Endodermal cell (in vitro differentiated cells): ENCODE measurements at places on chromosomes 3 and 15.

- no peak for DNase-seq
These were observed 26.7 kb downstream of the RAD51 start for GRCh38 chr15:40721701-40722100.

GRCh38 chr3:4709341-4709740 lies 216.2 kb downstream of the ITPR1 start:
- DNase-seq = no peak

DNA sequence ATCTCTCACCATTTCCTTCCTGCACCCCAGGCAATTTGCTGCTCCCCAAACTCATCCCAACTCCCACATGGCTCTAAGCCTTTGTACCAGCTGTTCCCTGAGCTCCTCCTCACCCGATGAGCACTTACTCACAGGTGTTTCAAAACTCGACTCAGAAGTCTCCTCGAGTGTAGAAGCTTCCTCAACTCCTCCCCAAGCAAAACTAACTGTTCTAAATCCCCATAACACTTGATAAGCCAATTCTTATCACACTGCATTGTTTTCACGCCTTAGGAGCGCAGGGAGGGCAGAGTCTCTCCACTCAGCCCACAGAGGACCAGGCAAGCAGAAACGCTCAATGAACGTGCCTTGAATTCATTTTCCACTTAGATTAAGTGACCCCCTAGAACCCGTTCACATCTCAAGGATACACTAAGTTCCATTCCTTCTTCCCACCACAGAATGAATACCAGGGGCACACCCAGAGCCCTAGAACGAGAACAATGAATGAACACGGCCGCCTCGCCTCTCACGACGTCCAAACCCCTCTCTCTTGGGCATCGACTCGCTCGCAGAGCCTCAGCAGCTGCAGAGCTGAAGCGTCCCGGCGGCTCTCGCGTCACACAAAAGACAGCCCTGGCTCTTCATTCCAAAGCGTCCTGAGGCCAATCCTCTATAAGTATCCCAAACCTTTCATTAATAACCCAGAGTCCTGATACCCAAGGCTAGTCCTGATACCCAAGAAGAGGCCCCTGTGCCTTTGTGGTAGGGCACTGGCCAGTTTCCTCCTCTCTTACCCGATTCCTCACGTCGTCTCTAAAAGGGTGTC lies 1.1 kb downstream of the RAF1 start:
- DNase-seq = peak; percentile 75

DNA sequence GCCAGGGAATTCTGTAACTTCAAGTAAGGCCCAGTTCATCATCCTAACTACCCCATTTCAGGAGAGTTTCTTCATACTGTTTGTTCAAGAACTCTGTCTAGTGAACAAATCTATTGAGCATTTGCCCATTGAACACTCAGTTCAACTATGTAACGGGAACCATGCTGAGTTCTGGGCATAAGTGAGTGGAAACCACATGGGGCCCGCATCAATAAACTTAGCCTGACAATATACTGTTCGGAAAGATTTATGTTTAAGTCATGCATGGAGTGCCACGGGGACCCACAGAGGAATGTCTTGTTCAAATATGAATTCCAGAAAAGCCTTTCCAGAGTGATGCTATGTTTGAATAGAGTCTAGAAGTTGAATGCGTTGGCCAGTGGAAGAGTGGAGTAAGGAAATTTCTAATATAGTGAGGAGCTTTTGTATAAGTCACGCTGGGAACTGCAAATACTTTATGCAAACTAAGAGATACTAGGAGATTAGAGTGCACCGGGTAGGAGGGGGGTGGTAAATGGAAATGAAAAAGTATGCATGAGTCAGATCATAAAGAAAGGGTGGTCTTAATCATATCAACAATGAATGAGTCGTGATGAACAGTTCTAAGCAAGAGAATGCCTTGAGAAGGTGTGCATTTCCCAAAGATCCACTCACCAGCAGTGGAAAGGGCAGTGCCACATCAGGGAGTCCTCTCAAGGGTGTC lies 279.8 kb downstream of the VPS13C start:
- DNase-seq = no peak

- DNase-seq = no peak
These were observed 19.1 kb upstream of the GOLGA8A start for GRCh38 chr15:34456658-34457057.

DNA sequence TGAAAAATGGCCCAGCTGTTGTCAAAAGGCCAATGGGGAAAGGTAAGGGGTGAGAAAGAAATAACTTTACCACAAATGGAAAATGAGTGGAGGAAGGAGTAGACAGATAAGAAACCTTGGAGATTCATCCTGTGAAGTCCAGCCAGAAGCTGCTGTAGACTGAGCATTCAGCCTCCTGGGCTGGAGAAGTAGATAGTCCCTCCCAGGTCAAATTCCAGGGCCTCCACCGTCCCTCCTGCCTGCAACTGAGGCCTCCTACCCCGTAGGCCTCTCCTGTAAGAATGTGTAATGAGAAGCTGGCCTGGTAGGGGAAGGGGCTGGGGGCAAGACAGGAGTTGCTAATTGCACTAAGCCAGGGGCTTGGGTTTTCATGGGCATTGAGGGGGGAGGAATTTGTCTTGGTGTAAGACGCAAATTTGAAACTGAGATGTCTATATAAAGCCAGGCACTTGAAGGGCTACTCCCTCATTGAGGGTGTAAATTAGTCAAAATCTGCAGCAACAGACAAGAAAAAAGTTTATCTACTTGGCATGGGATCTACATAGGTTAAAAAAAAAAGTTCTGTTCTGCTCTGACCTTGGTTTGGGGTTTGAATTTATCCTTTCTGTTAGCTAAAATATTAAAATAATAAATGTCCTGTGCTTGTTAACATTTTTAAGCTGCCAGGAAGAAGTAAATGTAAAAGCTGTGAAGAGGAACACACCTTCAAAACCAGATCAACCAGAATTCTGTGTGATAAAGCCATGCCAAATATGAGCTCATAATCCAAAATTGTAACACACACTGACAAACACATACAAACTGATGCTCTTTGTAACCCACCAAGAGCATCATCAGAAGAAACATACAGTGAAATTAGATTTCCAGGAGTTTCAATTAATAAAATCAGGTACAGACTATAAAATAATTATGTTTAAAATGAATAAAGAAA lies 1.7 kb upstream of the RBP2 start:
- DNase-seq = no peak

DNA sequence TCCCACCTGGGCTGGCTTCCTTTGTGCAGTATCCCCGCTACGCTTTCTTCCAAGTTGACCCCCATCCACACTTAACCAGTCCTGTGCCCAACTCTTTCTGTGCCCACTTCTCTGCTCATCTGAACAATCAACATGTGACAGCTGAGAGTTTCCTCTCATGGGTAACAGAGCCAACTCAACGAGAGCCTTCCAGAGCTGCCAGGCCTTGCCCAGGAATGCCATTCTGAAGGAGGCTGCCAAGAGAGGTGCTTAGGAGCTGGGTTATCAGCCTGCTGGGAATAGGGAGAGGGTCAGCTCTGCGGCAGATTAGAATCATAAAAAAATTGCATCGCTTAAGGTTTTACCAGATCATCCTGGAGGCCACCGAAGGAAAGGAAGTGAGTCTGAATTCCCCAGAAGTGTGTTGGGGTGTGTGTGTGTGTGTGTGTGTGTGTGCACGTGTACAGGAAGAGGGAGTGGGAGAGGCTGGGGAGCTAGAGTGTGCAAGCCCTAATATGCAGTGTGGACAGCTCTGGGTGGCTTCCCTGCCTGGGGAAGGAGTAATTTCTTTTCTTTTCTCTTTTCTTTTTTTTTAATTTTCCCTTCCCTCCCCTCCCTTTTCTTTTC lies 66.7 kb downstream of the ITGA11 start:
- DNase-seq = no peak

DNA sequence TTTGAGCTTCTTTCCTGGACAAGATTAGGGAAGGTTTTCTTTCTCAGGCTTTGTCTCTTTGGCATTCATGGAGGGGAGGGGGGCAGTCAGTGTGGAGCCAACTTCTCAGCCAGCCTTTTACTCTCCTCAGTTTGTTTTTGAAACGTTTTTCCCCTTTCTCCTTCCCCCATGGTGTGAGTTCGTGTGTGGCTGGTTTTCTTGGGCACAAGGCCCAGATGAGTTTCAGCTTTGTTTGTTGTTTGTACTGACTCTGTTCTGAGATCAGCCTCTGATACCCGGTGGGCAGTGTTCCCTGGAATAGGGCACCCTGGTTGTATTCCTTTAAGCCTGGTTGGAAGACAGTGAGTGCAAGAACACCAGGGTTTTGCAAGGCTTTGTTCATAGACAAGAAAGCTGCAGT lies 168.2 kb upstream of the RARB start:
- no peak for DNase-seq

GRCh38 chr15:57281321-57281720 lies 95.0 kb upstream of the CGNL1 start:
- peak; percentile 64 for DNase-seq

DNA sequence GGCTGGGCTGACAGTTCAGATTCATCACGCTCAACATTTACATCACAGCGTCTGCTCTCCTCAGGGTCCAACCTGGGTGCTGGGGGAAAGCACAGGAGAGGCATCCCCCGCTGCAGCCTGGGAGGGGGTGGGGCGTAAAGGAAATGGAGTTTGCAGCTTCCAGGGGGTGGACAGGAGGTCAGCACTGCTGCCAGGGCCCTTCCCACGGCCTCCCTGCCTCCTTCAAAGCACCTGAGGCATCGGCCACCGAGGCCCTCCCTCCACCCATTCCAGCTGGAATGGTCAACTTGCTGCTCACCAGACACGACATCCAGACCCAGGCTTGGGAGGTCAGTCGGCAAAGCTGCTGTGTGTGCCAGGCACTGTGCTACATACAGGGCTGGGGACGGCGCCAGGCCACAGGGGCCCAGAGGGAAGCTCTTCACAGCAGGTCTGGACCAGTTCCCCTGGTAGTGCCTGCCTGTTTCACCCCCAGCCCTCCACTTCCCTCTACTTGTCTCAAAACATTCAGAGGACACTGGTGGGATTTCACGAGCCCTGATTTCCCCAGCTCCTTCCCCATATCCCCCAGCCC lies 120.7 kb downstream of the ANP32A start:
- peak; percentile 56 for DNase-seq

- no peak for DNase-seq
These were observed 98.2 kb downstream of the NR2F2 start for GRCh38 chr15:96428742-96429141.

- no peak for DNase-seq
These were observed 1.6 kb downstream of the BTBD1 start for GRCh38 chr15:83065431-83065830.

- DNase-seq = no peak
These were observed 151.6 kb downstream of the SERPINI1 start for GRCh38 chr3:167887096-167887495.

GRCh38 chr15:67280217-67280616 lies 25.6 kb downstream of the IQCH start:
- DNase-seq = no peak
